ENCODE measurements at places on chromosomes 6 and 20.

DNA sequence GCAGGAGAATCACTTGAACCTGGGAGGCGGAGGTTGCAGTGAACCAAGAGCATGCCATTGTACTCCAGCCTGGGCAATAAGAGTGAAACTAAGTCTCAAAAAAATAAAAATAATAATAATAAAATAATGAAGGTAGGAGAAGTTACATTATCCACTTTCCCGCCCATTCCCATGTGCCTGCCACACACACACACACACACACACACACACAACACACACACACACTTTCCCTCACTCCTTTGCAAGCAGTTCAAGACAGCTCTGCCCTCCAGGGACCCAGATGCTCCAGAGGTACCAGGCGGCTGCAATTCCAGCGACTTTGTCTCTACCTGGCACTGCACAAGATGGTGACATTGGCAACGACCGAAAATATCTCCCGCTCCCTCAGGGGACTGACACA, 224.8 kb upstream of the JARID2 start:
- DNase-seq: no peak

DNA sequence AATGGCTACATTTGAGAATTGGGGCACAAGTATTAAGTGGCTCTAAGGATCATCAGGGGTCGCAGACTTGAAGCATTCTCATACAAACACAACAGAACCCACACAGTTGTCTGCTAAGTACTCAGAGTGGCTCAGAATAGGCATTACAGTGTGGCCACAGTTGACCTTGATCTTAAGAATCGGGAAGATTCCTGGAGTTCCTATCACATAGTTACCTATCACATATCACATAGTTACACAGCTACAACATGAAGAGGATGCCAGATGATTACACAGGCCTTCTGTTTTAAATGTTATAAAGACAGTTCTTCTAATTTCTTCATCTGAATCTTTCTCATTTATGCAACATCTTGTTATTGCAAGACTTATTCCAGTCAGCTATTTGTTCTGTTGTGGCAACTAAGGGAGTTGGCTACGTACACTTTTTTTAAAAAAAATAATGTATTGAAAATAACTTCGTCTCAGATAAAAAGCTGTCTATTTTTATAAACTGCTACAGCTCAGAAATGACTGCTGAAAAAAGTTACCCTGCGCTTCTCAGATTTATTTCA, 129.0 kb downstream of the REV3L start:
- DNase-seq: no peak

DNA sequence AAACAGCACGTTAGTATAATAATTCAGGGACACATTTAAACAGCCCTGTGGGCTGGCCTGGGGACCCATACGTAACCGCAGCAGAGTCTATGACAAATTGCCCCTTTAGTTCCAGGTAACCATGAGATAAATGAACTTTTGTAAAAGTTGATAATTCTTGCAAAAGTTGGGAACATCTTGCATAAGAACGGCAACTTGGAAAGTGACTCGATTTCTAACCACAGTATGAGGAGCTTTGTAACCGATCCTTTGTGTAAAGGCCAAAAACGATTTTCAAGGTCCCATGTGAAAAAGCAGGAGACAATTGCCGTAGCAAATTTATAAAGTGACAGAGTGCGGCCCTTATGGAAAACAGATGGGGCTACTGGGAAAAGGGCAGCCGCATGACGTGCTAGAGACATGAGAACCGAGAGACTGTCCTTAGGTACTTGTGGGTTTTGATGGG, 81.6 kb downstream of the PSMG4 start:
- no peak for DNase-seq

DNA sequence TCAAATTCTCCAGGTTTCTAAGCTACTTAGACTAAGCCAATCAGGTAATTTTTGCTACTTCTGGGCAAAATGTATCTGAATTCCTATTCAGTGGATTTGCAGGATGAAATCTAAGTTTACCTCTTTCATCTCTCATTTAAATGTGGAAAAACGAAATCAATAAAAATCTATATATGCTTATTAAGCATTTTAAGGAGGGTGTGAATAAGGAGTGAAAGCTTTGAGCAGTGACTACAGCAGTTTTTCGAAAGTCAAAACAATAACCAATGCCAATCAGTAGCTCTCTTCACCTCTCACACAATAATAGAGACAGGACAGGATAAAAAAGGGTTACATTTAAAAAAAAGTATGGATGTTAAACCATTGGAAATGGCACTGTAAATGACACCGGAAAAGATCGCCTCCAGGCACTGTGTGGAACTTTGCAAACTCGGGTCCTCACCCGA, 476 bp upstream of the BCKDHB start:
- DNase-seq: no peak

GRCh38 chr20:62922451-62922921, 3.8 kb downstream of the DIDO1 start:
- peak; percentile 21 for DNase-seq

- no peak for DNase-seq
Observed at GRCh38 chr20:8519887-8520286, 387.8 kb downstream of the PLCB1 start.

DNA sequence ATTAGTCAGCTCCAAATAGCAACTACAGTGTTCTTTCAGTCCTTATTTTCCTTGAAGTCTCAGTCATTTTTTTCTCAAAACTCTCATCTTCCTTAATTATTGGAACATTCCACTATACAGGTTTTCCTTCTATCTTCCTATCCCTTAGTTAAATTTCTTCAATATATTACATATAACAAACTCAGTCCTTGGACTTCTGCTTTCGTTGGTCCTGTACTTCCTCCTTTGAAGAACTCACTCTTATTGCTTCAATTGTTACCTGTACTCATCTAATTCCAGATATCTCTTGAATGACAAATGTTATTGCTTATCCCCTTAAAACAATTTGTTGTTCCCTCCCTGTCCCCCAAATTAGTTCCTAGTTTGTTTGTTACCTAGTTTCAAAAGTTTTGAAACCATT, 67.7 kb upstream of the NOTCH4 start:
- no peak for DNase-seq
